Skeletal muscle cell (primary cell): ENCODE measurements at places on chromosomes 1 and 21.

GRCh38 chr1:40966417-40966816 lies 13.1 kb upstream of the CTPS1 start:
- no peak for DNase-seq

- no peak for DNase-seq
These were observed 11.9 kb downstream of the LHX4 start for GRCh38 chr1:180241716-180242544.

DNA sequence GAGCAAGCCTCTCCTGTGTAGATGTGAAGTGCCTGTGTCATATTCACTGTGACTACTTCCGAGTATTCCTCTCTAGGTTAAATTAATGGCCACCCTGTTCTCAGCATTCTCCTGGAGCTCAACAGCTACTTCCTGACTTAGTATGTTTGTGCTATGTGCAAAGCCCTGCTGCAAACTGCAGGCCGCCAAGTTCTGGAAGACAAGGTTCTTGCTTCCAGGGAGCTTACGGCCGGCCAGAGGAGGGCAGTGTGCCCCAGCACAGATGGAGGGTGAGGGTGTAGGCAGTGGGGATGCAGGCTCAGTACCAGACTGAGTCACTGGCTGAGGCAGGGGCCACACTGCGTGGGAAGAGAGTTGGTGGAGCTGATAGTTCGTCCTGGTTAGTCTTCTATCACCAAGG lies 43.2 kb downstream of the ELK4 start:
- no peak for DNase-seq

DNA sequence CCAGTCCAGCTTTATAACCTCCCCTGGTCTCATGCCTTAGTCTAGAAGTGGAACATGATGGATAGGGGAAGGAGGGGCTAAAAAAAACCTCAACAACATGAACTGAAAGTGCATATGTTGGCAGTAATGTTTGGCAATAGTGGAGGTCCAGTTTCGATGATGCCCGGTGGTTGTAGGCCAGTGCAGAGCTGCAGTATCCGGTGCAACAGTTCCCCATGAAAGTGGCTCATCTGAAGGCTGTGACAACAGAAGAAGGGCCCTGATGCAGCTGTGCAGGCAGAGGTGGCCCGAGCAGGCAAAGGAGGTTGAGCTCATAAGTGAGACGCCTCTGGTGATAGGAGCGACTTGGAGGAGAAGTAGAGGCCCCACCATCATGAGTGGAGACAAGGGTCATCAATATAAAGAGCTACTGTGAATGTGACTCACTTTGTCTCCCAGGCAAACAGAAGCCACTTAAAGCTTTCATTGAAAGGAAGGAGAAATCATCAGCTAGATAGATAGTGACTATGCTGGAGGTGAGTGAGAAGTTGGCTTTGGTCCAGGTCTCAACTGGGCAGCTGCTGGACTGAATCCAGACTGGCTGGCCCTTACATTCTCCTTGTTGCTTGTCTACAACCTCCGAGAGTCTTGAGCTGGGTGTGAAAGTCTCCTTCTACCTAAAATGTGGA lies 10.2 kb upstream of the CREG1 start:
- DNase-seq, result no peak

DNA sequence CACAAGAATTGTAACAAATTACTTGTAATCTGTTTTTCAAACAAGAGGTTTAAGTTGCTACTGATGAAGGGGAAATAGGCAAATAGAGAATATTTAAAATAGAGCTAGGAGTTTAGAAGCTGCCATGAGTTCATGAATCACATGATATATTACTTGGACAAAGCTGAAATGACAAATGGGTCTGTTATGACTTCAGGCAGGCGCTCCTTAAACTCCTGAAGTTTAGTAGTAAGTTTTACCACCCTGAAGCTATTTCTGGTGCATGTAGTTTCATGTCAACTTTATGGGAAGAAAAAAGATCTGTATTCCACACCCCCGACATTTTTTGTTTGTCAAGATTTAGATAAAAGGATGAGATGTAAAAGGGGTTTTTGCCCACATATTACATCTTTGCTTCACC lies 58.5 kb downstream of the PLA2G4A start:
- no peak for DNase-seq

DNA sequence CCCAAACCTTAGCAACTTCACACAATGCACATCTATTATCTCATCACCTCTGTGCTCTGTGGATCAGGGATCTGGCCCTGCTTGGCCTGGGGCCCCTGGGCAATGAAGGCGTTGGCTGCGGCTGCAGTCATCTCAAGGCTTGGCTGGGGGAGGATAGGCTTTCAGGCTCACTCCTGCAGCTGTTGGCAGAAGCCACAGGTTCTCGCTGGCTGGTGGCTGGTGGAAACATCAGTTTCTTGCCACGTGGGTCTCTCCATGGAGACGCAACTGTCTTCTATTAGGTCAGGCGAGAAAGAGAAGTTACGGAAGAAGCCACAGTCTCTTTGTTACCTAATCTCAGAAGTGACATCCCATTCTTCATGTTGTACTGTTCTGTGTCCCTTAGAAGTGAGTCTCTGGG lies 3.6 kb upstream of the NPPA start:
- no peak for DNase-seq

GRCh38 chr1:7503691-7504437 lies 267.2 kb upstream of the VAMP3 start:
- DNase-seq, result no peak

- DNase-seq, result no peak
These were observed 197.5 kb upstream of the C8B start for GRCh38 chr1:57163325-57163724.

GRCh38 chr1:65791396-65791795 lies 1.3 kb upstream of the PDE4B start:
- DNase-seq, result no peak

GRCh38 chr21:38293765-38294164 lies 37.0 kb downstream of the KCNJ15 start:
- no peak for DNase-seq

DNA sequence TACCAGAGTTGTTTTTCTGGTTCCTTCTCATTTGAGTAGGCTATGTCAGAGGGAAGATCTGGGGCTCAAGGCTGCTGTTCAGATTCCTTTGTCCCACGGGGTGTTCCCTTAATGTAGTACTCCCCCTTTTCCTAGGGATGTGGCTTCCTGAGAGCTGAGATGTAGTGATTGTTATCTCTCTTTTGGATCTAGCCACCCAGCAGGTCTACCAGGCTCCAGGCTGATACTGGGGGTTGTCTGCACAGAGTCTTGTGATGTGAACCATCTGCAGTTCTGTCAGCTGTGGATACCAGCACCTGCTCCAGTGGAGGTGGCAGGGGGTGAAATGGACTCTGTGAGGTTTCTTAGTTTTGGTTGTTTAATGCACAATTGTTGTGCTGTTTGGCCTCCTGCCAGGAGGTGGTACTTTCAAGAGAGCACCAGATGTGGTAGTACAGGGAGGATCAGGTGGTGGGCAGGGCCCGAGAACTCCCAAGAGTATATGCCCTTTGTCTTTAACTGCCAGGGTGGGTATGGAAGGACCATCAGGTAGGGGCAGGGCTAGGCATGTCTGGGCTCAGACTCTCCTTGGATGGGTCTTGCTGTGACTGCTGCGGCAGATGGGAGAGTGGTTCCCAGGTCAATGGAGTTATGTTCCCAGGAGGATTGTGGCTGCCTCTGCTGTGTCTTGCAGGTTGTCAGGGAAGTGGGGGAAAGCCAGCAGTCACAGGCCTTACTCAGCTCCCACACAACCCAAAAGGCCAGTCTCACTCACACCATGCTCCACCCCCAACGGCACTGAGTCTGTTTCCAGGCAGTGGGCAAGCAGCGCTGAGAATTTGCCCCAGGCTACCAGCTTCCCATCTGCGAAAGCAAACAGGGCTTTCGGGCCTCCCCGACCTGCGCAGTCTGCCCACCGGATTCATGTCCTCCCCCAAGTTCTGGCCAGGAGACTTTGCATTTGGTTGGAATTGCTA lies 64.2 kb downstream of the SERINC2 start:
- no peak for DNase-seq

- DNase-seq, result no peak
These were observed 5.1 kb downstream of the CD1D start for GRCh38 chr1:158185770-158186169.

DNA sequence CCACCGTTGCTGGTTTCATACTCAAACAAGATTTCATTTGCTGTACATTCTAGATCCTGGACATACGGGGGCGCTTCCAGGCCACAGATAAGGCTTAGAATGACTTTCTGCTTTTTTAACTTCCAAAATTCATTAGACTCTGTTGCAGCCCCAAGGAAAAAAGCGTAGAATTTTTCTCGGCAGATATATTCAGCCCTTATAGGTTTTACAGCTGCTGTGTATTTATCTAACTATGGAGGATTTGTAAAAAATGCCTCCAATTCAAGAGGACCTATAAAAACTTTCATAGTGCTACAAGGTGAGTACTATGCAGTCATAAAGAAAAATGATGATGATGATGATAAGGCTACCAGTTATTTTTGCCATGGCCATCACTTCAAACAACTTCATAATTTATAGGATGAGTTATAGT lies 51.6 kb downstream of the SLC30A10 start:
- no peak for DNase-seq

- no peak for DNase-seq
These were observed 54.9 kb upstream of the AJAP1 start for GRCh38 chr1:4599521-4599920.

DNA sequence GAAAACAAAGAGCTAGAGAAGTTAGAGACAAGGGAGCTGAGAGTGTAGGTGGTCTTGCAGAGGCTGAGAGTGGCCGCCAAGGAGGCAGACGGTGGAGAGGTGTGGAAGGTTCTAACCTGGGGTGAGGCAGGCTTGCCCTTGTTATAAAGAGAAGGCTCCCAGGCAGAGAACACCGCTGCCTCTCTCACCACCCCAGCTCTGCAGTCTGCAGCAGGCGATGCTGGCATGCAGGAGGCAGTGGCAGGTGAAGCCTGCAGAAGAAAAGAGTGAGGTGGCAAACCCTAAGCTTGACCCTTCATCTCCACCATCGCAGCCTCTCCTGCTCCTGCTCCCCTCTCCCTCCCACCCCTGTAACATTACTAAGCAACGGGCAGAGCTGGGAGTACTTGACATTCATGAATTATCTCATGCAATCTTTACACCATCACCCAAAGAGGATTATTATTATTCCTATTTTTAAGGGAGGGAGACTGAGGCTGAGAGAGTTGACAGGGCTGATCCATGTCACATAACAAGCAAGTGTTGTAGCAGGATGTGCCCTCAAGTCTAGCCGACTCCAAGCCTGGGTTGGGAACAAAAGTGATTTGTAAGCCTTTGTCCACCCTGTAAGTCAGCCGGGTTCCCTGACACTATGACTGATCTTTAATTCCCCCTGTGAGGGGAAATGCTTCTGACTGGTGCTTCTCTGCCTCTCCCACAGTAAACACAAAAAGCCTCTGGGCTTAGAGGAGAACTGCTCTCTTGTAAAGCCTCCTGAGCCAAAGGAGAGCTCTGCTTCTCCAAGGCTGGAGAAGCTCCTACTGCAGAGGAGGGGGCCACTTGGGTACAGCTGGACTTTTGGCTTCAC lies 36.1 kb downstream of the KANK4 start:
- DNase-seq, result no peak

- no peak for DNase-seq
These were observed 14.6 kb upstream of the AHDC1 start for GRCh38 chr1:27618341-27619082.

DNA sequence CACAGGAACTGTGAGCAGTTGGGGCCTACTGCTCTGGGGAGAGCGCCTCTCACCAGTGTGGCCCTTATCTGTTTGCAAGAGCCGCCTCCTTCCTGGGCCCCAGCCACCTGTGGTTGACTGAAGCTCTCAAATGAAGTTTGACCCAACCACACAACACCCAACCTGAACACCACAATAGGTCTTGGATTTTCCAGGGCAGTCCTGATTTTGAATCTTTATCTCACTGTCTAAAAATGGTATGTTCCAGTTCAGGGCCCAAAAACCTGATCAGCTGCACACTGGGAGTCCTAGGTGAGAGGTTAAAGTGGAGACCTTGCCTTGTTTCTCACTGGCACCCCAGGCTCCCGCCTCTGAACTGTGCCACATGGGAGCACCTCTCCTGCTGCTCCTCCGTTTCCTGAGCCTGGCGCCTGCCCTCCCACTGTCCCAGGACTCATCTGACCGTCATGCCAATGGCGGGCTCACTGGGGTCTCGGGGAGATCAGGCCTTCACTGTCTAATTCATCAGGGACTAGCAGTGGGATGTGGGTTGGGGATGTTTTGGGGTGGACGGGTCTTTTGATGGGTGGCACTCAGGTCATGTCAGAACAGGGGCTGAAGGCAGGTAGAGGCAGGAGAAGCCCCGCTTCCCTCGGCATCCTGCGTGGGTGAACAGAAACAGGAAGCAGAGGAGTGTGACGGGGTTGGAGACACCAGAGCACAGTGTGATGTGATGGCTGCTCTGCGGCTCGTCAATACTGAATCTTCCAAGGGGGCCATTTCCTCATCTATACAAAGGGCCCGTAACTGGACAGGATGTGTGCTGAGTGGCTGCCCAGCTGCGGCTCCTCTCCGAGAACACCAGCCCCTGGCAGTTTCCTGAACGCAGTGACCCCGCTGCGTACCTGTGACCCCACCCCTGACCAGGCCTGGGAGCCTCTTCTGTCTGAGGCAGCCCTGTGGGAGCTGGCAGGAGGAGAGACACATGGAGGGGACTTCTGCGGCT lies 59.6 kb upstream of the ITPKB start:
- DNase-seq, result no peak

GRCh38 chr1:232393444-232394146 lies 236.3 kb downstream of the SIPA1L2 start:
- DNase-seq, result no peak

GRCh38 chr1:26459573-26460031 lies 12.6 kb upstream of the HMGN2 start:
- no peak for DNase-seq

DNA sequence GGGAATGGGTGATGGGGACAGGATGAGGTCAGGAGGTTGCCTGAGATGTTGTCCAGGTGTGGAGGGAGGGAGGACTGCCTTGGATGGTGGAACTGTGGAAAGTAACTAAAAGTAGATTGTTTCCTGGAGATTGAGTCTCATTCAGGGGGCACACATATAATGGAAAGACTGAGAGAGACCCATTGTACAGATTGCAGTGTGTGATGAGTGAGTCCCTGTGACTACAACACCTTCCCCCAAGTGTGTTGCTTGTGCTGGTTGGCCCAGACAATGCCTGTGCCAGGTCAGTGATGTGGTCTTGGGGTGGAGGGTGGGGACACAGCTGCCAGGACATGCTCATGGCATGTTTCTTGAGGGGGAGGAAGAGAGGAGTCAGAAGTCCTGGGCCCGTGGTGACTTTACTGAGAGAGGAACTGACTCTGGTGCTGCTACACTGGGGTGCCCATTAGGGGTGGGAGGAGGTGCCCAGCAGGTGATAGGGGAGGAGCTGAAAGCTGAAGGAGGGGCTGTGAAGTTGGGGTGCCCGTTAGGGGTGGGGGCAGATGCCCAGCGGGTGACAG lies 5.2 kb downstream of the SNAP47 start:
- DNase-seq, result no peak

DNA sequence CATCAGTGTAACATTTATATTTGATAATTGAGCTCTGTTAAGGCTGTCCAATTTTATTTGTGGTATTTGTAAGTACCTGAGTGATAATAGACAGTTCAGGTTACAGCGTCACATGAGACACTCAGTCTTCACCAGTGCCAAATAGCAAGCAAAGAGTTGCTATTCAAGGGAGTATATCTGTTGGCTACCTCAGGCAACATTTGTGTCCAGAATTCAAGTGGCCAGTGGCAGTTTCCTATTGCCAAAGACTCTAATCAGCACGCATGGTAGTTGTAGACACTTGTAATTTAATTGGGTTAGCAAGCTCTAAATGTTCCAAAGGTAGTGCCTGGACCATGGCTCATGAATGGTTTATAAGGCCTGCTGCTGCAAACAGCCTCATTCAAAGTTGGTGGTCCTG lies 1524.3 kb upstream of the B3GALT2 start:
- no peak for DNase-seq
